ENCODE measurements at places on chromosomes 5 and 9.

GRCh38 chr9:129316281-129317030, 138.4 kb upstream of the IER5L start:
- no peak for DNase-seq

- no peak for DNase-seq
These were observed 75.9 kb downstream of the AUH start for GRCh38 chr9:91285729-91286353.

DNA sequence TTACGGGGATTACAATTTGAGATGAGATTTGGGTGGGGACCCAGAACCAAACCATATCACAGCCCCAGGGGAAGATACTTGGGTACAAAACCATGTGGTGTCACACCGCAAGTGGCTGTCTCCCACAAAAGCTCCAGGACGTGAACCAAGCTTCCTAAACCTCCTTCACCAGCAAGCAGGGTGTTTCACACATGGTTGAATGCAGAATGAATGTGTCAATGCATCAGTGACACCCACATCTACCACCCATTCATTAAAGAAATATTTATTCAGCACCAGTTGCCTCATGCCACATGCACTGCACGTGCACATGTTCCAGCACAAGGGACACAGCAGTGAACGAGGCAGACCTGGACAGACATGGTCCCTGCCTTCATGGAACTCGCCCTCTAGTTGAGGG, 70.9 kb upstream of the SPOCK1 start:
- no peak for DNase-seq

DNA sequence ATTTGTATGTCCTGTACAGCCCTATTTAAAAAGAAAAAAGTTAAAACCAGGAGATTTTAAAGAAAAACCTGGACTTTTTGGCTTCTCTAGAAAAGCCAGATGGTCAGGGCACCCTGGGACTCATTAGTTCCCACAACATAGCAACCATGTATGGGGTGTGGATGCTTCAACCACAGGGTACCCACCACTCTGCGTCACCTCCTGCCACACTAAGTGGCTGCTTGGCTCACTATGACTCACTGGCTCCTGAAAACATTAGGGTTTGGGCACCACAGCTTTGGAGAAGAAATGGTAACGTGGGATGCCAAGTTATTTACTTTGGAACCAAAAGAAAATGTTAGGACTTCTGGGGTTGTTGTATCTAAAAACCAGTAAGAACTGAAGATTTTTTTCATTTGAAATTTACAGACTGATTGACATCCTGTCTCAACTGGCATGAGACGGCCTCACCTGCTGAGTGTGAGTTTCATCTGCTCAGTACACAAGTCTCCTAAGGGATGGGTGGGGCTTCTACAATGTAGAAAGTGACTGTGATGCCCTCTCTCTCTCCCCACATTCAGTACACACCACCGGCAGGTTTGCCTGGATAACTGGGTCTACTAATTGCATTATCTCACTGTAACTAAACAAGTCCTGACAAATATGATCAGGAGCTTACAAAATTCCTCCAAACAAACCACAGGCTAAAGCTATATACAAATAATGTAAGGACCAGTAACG, 103.9 kb downstream of the ESM1 start:
- DNase-seq, result no peak

DNA sequence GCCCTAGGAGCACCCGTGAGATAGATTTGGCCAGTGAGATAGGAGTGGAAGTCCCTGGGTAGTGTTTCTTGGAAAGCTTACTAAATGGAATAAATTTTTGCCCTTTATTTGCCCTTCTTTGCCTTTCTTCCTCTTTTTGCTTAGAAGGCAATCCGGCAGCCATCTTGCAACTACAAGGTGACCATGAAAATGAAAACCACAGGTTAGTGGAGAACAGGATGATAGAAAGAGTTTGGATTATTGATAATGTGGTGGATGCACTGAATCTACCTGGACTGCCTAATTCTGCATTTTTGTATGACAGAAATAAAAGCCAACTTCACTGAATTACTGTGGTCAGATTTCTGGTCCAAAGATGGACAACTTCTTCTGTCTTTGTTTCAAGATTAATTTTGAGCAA, 33.2 kb downstream of the TARS1 start:
- no peak for DNase-seq

- no peak for DNase-seq
These were observed 13.1 kb downstream of the SELENOP start for GRCh38 chr5:42798284-42799240.

DNA sequence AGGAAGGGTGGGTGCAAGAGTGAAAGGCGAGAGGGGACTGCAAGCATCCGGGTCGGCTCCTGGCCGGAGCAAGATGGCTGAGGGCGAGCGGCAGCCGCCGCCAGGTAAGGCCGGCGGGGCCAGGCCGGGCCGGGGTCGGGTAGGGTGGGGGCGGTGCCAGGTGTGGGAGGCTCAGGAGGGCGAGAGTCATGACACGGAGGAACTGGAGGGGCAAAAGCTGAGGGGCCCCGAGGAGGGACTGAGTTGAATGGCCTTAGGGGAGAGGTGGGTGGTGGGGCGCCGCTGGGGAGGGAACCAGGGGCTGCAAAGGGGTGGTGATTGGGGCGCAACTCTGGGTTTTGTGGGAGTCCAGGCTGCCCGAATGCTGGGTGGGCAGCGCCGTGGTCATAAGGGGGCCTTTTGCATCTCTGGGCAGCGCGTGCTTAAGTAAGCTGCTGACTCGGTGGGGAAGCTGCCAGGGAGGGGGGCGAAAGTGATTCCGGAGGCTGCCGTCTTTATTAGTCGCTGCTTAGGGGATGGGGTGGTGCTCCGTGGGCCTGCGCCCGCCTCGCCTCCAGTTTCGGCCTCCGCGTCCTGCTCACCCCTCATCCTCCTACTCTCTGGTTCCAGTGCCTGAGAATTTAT, 425 bp downstream of the PTPA start:
- DNase-seq, result no peak

DNA sequence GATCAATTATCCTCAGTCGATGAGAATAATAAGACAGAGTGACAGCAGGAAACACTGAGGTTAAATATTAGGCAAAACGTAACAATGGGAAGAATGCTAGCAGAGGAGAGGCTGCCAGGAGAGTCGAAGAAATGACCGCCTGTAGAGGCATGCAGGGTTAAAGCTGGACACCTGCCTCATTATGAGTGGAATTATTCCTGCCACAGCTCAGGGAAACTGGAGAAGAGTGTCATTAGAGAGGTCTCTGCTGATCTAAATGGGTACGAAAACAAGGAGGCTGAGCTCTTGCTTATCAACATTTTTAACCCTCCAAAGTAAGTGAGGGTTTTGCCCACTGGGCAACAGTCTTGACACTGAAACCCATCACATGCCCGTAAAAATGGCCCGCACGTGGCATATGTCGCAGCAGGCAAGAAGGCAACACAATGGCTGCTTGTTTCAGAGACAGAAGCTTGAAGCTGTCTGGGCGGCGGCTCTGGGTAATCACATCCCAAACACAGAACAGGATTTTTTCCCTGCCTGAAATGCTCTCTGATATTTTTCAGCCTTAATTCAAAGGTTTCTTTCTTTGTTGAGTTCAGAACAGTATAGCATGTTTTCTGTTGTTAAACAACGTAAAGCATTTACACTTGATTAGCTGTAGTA, 118.7 kb downstream of the MED27 start:
- DNase-seq, result peak; percentile 19
